ENCODE measurements at places on chromosomes 1 and 21. TPM values are rescaled to one million over a fixed set of nuclear protein-coding genes. Genes with fewer than 3 reads are reported as not detected.

The DMRTA2 gene
- not detected for polyA plus RNA-seq

The B3GALT5 gene
- polyA plus RNA-seq = not detected

The HOOK1 gene
- 5.7 TPM for polyA plus RNA-seq

The FAM163A gene
- polyA plus RNA-seq = not detected

The AMIGO1 gene
- 0.88 TPM for polyA plus RNA-seq

The SPATA1 gene
- 0.15 TPM for polyA plus RNA-seq

The AURKAIP1 gene
- 177 TPM for polyA plus RNA-seq

The SPAG17 gene
- not detected for polyA plus RNA-seq

The FAM72C gene
- polyA plus RNA-seq = not detected

The CCDC181 gene
- polyA plus RNA-seq = not detected
